ENCODE measurements at places on chromosomes 11 and 22.

- no peak for DNase-seq
These were observed 167.4 kb downstream of the NAV2 start for GRCh38 chr11:19880088-19880345.

DNA sequence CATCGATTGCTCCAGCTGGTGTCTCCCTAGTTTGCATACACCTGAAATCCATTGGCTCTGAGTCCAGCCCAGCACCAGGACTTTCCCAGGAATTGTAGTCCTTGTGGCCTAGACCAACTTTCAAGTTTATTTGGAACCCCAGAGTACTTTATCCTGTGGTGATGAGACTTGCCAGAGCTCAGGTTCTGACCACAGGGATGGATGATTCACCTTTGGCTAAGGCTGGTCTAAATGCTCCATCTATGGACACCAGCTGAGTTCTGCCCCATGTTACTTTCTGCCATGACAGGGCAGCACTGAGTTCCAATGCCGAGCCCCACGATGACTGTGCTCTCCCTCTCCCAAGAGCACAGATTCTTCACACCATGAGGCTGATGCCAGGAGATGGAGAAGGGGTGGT, 17.3 kb upstream of the INSC start:
- DNase-seq, result no peak

DNA sequence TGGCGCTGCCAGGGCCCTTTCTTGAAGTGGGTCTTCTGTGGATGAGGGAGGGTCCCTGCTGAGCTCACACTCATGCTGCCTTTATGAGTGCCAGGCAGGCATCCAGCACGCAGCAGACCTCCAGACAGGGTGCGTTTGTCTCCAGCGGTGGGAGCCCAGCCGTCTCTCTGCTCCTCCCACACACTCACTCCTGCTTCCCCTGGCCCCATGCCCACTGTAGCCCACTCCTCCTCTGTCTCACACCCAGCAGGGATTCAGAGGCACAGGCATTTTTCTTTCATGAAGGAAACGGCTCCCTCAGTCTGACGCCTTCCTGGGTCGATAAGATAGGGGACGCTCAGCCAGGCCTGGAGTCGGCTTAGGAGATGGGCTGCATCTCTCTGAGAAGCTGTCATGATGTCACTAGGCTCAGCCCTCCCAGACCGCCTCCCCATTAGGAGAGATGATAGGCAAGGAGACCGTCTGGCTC, 183.9 kb upstream of the NCAM1 start:
- DNase-seq, result no peak

- no peak for DNase-seq
These were observed 32.2 kb downstream of the C11orf91 start for GRCh38 chr11:33668468-33668825.

- no peak for DNase-seq
These were observed 103.5 kb upstream of the CADM1 start for GRCh38 chr11:115607621-115608221.

DNA sequence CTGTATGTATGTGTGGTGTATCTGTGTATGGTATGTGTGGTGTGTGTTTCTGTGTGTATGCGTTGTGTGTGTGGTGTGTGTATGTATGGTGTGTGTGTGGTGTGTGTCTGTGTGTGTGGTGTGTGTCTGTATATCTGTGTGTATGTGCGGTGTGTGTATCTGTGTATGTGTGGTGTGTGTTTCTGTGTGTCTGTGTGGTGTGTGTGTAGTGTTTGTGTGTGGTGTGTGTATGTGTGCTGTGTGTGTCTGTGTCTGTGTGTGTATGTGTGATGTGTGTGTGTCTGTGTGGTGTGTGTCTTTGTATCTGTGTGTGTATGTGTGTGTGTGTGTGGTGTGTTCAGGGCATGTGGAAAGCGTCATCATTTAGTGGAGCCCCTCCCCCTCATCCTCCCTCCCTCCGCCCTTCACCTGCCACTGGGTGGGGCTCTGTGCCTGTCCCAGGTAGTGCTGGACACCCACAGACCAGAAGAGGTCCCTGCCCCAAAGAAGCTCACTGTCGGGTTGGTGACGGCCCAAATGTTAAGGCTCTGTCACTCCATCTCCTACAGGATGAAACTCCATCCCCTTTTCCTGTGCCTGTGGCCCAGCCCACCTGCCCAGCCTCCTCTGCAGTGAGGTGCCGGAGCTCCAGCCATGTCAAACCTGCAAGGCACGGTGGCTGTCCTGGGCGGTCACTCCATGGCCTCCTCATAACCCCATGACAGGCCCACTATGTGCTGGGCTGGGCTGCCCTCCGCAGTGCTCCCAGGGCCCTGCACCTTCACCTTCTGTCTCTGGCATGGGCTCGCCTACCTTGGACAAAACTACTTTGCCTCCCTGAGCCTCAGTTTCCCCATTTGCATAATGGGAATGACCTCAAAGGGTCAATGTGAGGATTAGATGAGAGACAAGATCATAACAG, 23.4 kb upstream of the SHISAL1 start:
- no peak for DNase-seq

DNA sequence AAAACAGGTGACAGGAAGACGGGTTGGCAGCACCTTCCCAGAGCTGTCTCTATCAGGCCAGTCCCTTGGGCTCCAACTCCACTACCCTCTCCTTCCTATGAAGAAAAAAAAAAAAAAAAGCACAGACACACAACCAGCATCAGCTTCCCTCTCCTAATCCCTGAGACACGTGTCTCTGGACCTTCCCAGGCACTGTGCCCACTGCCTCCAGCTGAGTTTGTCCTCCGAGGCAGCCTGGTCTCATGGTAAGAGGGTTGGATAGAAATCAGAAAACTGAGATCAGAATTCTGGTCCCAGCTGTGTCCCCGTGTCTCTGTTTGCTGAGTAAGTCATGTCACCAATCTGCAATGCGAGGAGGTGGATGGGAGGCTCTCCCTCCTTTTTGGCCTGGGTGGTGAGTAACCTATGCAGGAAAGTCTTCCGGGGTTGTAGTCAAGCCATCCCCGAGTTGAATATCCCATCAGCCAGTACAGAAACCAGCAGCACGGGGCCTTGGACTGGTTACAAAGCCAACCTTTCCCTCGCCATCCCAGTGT, 193.7 kb upstream of the TBCEL start:
- DNase-seq, result no peak

DNA sequence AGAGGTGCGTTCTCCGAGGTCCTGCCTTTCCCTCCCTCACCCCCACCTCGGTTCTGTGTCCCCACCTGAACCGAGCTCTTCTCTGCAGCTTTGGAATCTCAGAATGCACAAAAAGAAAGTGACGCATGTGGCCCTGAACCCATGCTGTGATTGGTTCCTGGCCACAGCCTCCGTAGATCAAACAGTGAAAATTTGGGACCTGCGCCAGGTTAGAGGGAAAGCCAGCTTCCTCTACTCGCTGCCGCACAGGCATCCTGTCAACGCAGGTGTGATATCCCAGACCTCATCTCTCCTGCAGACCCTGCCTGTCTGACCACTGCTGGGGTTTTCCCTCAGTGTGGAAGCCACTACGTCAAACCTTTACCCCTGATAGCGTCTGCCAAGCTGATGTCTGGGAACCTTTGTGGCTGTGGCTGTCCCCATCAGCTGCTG, 13.9 kb downstream of the ACP2 start:
- no peak for DNase-seq

DNA sequence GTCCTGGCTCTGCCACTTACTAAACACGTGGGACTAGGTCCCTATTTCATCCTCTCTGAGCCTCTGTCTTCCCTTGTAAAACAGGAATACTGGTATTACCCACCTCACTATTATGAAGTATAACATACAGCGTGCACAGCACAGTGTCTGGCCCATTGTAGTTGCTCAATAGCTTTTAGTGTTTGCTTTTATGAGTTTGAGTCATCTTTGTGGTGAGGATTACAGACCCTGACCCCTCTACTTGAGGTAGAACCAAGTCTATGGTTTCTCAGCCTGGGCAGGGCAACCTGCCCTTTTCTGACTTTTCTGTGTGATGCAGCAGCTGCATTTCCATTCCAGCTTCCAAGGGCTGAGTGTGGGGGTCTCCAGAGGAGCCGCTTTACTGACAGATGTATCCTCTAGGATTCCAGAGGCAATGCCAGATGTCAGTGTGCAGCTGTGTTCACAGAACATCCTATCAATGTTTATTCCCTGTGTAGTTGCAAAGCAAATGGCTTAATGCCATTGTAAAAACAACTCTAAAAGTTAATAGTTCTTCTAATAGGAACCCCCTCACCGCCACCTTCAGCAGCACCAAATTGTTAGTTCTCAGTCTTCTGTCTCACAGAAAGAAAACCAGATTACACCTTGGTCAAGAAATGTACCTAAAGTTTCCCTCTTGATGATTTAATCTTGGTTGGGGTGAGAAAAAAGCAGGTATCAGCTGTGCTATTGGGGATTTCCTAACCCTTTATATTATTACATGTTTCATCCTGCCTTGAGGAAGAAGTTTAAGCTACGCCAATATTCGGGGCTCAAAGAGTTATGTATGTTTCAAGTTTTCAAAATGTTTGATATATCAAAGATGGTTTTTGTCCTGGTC, 16.8 kb downstream of the PRR5L start:
- DNase-seq, result no peak

- DNase-seq, result no peak
These were observed 2.8 kb downstream of the SLC17A6 start for GRCh38 chr11:22340701-22341587.

DNA sequence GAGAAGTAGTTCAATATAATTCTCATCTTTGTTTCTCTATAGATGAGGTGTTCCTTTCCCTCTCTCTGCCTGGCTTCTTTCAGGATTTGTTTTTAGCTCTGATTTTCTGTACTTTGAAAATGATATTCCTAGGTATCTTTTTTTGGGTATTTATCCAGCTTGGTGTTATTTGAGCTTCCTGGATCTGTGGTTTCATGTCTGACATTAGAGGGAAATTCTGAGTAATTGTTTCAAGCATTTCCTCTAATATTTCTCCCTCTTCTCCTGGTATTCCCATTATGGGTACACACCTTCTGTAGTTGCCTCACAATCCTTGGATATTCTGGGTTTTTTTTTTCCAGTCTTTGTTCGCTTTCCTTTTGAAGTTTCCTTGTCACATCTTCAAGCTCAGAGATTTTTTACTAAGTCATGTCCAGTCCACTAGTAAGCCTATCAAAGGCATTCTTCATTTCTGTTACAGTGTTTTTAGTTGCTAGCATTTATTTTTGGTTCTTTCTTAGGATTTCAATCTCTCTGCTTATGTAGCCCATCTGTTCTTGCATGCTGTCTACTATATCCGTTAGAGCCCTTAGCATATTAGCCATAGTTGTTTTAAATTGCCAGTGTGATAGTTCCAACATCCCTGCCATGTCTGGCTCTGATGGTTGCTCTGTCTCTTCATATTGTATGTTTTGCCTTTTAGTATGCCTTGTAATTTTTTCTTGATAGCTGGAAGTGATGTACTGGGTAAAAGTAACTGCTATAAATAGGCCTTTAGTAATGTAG, 5.8 kb downstream of the CCDC81 start:
- no peak for DNase-seq

DNA sequence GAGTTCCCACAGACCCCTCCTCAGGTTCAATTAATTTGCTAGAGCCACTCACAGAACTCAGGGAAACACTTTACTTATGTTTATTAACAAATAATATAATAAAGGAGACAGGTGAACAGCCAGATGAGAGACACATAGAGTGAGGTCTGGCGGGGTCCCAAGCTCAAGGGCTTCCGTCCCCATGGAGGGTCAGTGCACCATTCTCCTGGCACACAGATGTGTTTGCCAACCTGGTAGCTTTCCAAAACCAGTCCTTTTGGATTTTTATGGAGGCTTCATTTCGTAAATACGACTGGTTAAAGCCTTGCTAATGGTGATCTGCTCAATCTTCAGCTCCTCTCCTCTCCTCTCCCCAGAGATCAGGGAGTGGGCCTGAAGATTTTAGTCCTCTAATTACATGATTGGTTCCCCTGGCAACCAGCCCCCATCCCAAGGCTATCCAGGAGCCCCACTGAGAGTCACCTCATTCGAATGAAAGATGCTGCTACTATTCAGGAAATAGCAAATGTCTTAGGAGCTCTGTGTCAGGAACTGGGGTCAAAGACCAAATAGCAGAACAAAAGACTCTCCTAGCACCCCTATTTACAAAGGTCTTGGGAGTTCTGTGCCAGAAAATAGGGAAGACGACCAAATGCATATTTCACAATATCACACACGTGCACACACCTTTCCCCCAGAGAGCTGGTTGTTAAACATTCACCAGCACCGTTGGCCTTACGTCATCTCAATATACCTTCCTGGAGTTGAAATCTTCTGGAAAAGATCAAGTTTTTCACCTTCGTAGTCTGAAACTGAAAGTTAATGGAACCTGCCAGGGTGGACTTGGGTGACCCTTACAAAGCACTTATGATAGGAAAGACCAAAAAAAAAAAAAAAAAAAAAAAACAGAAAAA, 23.8 kb upstream of the CAPRIN1 start:
- DNase-seq, result no peak

- DNase-seq, result no peak
These were observed 1.3 kb upstream of the PARVG start for GRCh38 chr22:44179196-44179988.

DNA sequence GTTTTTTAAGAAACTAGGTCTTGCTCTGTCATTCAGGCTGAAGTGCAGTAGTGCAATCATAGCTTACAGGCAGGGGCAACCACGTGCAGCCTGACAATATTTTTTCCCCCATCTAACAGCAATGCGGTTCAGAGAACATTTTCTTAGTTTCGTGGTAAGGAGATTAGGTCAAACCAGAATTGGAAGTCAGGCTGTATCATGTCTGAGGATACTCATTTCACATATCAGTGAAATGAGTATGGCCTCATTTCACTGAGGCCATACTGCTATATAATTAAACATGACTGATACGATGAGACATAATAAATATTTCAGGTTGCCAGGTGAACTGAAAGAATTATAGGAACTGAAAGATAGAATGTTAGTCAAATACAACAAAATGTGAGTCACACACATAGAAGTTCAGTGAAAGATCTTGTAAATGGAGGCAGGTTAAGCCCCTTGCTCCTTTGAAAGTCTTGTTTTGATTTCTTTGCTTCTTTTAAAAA, 32.5 kb upstream of the IZUMO1R start:
- DNase-seq, result no peak

DNA sequence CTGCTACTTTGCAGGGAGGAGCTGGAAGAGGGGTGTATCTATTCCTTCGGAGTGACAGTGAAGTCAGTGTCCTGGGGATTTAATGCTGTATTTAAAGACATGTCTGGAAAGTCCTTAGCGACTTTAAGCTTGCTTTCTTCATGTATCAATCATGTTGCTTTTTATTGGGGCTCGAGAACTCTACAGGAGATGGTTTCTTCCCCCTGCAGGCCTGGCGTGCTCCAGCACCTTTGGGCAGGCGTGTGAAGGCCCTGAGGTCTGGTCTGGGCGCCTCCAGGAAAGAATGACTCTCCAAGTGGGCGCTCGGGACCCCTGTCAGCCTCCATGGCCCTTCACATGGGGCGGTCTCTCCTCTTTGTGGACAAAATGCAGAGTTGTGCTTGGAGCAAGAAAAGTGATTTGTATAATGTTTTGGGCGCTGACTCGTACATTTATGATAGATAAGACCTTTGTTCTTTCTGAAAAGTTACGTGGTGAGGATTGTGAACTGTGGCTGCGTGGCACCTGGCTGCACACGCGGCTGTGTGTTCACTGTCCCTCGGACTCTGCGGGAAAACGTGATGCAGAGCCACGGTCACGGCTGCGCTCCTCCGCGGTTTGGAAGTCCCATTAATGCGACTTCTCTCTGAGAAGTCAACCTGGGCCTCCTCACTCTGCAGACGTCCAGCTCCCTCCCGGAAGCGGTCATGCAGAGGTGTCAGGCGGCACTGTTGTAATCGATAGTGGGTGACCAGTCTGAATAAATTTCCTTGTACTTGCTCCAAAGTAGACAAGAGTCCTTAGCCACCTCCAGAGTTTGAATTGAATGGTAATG, 282.5 kb downstream of the TBC1D22A start:
- DNase-seq, result no peak
